NCI-H1092 treated with DMSO at 0.1 percent for 48 hours (cell line): ENCODE measurements at places on chromosomes 12 and 14.
A peak's percentile ranks its signal among the peaks of the same experiment; 100 is the strongest.

- no peak for DNase-seq
These were observed 7.0 kb upstream of the SERPINA1 start for GRCh38 chr14:94395282-94395887.

GRCh38 chr14:81388336-81388735 lies 11.8 kb downstream of the STON2 start:
- DNase-seq: no peak

- peak; percentile 46 for DNase-seq
These were observed 4.3 kb downstream of the MBIP start for GRCh38 chr14:36316131-36316530.

GRCh38 chr12:92593734-92594402 lies 108.9 kb upstream of the PLEKHG7 start:
- no peak for DNase-seq

GRCh38 chr12:65536351-65536750 lies 257.9 kb downstream of the MSRB3 start:
- no peak for DNase-seq

DNA sequence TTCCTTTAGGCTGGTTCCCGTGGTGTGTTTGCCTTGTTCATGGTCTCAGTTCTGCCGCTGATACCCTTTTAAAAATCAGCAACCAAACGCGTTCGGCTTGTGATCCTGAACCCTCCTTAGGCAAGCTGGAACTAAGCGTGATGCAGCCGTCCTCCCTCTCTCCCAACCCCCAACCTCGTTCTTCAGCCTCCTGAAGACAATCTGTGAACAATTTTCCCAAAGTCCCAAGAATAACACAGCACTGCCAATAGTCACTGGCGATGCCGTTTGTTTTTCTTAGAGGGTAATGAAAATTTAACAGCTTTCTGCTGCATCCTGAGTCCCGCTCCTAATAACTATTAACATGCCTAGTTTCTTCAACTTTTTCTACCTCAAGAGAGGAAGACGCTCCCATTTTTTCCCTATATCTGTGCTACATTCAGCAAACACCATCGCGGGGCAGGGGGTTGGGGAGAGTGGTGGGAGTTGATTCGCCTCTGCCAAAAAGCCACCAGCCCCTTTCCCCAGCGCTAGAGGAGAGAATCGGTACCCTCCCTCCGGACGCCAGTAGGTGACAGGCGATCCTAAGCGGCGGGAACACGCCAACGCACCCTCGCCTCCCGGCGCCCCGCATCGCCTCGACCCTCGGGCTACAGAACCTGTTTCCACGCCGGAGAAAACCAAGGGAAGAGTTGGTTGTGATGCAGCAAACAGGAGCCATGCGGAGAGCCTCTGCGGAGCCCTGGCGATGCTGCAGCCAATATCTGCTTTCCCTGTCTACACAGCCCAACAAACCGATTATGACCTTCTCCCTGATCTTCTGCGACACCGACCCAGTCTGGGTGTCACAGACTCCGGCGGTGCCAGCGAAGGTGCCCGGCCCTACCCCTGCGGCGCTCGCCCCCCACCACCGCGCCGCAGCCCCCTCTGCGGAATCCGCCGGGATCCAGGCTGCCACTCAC lies 752 bp downstream of the PRICKLE1 start:
- DNase-seq: no peak

- DNase-seq: no peak
These were observed 37.0 kb upstream of the FRMD6 start for GRCh38 chr14:51614707-51615106.

- DNase-seq: no peak
These were observed 45.8 kb upstream of the POC1B start for GRCh38 chr12:89571491-89572195.

DNA sequence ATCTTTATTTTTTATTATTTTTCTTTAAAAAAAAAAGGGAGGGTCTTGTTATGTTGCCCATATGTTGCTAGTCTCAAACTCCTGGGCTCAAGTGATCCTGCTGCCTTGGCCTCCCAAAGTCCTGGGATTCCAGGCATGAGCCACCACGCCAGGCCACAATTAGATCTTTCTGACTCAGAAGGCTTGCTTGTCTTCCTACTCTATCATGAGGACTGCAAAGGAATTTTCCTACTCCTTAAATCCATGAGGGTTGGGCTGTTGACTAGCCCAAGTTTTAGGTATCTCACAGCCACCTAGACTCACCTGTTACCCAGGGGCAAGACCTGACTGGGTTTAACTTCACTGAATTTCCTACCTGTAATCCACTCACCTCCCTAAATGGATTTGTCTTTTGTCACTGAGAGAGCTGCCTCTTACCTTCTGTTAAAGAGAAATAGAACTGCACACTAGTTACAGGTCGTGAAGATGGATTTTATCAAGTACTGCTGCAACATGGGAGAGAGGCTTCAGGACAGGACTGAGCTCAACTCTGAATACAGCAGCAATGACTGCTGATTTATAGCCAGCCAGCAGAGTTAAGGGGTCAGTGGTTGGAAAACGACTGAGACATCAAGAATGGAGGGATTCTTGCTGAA lies 72.3 kb downstream of the B4GALNT3 start:
- no peak for DNase-seq

- DNase-seq: no peak
These were observed 53.7 kb downstream of the CCDC88C start for GRCh38 chr14:91363776-91364523.

- no peak for DNase-seq
These were observed 23.3 kb downstream of the NINJ2 start for GRCh38 chr12:639988-640387.

DNA sequence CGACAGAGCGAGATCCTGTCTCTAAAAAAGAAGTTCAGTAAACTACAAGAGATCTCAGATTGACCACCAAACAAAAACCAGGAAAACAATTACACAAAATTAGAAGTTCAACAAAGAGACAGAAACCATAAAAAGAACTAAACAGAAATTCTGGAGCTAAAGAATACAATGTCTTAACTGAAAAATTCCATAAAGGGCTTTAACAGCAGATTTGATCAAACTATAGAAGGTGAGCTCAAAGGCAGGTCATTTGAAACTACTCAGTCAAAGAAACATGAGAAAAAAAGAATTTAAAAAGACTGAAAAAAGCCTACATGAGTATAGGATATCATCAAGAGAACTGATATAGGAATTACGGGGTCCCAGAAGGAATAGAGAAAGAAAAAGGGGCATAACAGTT lies 71.2 kb downstream of the ITPR2 start:
- DNase-seq: no peak

- no peak for DNase-seq
These were observed 40.1 kb downstream of the STXBP6 start for GRCh38 chr14:25009891-25010290.

- DNase-seq: no peak
These were observed 39.3 kb upstream of the ZNF641 start for GRCh38 chr12:48390026-48390425.

DNA sequence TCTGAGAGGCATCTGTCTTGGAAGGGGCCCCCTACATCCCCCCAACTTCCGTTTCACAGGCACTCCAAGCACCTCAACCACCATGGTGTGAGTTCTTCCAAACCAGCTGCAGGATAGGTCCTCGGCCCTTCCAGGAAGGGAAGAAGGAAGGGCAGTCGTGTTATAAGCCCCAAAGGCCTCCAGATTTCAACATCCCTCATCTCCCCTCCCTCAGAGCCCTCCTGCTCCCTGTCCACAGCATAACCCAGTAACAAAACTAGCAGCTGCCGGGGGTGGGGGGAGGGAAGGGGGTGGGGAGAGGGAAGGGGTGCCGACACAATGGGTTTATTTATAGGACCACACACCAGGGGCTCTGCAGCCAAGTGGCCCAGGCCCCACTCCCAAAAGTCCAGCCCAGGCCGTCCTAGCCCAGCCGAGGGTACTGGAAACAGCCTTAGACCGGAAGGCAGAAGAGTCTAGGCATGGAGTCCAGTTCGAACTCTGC lies 18.3 kb downstream of the NCKAP5L start:
- DNase-seq: no peak

DNA sequence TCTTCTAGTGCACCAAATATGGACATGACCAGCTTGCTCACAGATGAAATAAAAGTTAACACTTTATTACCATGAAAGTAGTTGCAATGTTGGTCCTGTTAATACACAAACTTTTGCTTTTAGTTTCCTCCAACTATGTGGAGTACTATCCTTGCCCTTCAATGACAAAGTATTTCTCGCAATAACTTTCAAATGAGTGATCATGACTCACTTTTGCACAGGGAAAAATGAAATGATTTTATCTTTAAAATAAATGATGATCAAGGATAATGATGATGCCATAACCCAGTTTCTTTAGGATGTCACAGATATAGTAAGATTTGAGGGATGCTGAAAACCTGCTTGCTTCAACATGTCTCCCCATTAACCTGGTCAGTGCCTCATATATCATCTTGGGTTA lies 254.0 kb upstream of the KITLG start:
- no peak for DNase-seq

DNA sequence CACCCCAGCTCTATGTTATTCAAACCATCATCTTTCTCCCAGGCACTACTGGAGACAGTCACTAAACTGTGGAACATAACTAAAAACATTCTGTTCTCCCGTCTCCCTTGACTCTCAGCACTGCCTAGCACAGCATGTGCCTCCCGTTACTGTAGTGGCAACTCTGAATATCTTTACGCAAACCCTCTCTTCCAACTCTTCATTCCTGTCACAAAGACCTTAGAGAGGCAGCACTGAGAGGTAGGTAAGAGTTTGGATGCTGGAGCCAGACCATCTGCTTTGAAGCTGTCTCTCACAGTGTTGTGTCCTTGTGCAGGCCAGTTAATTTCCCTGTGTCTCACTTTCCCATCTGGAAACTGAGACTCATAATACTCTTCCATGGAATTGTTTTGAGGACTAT lies 108.1 kb downstream of the DIP2B start:
- DNase-seq: no peak

DNA sequence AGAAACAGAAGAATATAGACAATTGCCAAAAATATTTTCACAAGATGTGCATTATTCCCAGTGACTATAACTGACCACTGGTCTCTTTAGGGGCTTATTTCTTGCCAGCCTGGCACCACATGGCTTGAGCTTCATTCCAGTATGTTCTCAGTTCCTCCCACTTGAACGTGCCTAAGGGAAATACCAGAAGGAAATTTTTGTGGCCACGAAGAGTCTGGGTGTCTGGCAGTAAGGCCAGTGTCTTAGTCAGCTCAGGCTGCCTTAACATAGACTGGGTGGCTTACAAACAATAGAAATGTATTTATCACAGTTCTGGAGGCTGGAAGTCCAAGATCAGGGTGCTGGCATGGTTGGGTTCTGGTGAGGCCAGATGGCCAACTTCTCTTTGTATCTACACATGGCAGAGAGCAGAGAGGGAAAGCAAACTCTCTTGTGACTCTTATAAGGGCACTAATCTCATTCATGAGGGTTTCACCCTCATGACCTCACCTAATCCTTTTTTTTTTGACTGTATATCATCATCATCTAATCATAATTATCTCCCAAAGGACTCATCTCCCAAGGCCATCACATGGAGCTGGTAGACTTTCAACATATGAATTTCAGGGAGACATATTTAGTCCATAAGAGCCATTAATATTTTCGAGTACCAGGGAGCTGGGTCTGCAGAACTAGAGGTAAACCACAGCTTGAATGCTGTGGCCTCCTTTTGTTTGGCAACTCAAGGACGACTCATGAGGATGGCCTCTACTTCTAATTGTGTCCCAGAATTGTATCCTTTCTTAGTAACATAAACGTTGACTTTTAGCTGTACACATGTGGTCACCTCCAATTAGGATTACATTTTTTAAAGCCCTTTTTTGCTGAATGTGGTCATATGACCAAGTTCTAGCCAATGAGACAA lies 5.1 kb upstream of the SMOC1 start:
- no peak for DNase-seq
